Left hindlimb (tissue), 1 donor: ENCODE measurements at places on chromosomes 5 and 9.

- no peak for DNase-seq
Measured at GRCh38 chr9:89410641-89411350, 87.1 kb downstream of the SEMA4D start.

DNA sequence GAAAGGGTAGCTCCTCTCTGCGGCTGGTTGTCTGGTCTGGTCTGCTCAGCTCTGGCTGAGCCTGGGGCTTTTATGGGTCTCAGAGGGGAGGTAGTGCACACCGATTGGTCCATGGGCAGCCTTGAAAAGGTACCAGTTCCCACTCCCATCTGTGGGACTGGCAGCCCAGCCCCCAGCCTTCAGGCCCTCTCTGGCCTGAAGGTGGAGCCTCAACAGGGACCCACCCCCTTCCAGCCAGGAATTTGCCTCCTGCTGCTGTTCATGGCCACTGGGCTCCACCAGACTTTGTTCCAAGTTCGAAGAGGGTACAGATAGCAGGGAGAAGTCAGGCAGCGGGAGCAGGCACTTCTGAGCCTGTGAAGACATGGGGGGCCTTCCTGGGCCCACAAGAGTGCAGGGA, 165.3 kb upstream of the SLC27A6 start:
- no peak for DNase-seq

- no peak for DNase-seq
Measured at GRCh38 chr5:24226479-24226878, 418.3 kb downstream of the CDH10 start.

GRCh38 chr5:127229185-127229889, 61.3 kb upstream of the MEGF10 start:
- peak; percentile 75 for DNase-seq

GRCh38 chr9:98992107-98992884, 48.6 kb downstream of the COL15A1 start:
- no peak for DNase-seq

- no peak for DNase-seq
Measured at GRCh38 chr9:127644146-127644827, 32.2 kb downstream of the STXBP1 start.

DNA sequence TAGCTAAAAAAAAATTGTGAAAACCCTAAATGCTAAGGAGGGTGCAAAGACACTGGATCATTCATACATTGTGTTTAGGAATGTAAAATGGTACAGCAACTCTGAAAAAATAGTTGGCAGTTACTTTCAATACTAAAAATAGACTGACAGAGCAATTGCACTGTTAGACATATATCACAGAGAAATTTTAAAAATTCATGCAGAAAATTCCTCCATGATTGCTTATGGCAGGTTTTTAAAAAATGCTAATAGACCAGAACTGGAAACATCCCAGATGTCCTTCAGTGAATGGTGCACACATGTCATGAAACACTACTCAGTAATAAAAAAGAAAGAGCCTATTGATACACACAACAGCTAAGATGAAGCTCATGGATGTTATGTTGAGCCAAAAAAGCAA, 349.8 kb upstream of the DAB2 start:
- DNase-seq = no peak

DNA sequence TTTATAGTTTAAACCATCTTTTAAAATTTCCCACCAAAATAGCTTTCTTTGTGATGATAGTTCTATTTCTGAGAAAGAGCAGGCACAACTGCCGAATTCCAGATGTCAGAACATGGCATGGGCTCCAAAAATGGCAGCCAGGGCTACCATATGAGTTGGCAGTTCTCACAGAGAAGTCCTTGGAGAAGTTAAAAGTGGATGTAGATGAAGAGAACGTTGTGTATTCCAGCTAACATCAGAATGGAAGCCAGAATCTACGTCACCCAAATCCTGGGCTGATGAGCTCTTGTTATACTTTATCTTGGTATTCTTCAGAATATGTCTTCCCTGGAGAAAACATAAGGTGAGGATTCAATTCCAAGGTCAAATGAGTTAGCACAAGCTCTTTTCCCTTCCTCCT, 66.9 kb upstream of the BASP1 start:
- DNase-seq = no peak

DNA sequence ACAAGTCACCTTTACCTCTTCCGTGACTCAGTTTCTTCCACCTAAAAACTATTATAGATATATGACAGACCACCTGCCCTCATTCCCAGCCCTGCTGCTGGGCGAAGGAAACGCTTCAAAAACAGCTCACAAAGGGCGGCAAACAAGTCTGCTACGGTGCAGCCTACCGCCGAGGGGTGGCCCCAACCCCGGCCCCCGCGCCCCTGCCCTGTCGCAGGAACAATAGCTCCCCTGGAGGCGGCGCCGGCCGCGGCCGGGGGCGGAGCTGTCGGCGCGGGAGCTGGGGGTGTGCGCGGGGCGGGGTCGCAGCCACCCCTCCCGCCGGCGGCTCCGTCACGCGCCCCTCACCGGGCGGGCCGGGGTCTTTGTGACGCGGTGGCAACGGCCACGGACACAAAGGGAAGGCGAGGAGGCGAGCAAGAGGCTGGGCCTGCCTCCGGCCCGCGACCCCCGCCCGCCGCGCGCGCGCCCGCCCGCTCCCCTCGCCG, at the start of gene TMEFF1:
Gene TMEFF1 (plus strand): TSS at position 362 of the 488 bp plus-strand sequence. CDS start 396 bp downstream, outside the sequence.
- peak; percentile 64 for DNase-seq

GRCh38 chr5:9545992-9546851, at the start of gene SEMA5A:
SEMA5A (minus strand) TSS chr5:9546075; CDS start chr5:9379946, 166,129 bp downstream.
- peak; percentile 91 for DNase-seq

DNA sequence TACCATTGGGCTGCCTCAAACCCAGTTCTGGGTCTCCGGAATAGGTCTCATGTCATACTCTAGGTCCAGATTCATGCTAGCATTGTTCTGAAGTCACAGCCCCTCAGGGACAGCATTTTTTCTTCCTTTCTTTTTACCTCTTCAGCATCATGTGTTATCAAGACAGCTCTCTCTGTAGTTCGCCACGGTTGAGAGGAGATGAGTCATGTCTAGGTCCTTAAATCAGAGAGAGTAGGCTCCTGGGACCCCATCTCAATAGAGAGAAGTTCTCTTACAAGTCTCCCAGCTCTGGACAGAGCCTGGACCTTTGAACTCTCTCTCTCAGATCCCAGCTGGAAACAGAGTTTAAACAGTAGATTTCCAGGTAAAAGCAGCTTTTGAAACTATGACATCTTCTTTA, 332.4 kb upstream of the CD180 start:
- DNase-seq = no peak

DNA sequence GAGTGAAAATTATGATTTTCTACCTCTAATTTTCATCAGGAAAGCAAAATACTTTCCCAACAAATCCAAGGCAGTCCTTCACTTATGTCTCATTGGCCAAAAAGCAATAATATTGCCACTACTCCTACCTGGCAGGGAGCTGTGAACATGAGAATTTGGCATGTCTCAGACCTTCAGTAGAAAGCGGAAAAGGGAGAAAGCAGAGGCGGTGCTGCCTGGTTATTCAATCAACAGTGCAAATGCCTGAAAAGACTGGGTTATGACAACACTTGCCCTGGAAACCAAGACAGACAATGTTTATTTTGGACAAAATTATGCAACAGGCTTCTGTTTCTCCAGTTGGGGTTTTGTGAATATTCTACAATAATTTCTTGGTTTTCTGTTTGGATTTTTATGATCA, 194.4 kb downstream of the TAF11L14 start:
- peak; percentile 60 for DNase-seq
